ENCODE measurements at places on chromosomes 6 and 20.

- no peak for DNase-seq
Measured at GRCh38 chr20:49541733-49542513, 26.0 kb downstream of the PTGIS start.

- DNase-seq, result no peak
Measured at GRCh38 chr20:9323622-9324021, 190.8 kb upstream of the LAMP5 start.

GRCh38 chr20:11766961-11767360, 150.7 kb upstream of the BTBD3 start:
- DNase-seq, result no peak

DNA sequence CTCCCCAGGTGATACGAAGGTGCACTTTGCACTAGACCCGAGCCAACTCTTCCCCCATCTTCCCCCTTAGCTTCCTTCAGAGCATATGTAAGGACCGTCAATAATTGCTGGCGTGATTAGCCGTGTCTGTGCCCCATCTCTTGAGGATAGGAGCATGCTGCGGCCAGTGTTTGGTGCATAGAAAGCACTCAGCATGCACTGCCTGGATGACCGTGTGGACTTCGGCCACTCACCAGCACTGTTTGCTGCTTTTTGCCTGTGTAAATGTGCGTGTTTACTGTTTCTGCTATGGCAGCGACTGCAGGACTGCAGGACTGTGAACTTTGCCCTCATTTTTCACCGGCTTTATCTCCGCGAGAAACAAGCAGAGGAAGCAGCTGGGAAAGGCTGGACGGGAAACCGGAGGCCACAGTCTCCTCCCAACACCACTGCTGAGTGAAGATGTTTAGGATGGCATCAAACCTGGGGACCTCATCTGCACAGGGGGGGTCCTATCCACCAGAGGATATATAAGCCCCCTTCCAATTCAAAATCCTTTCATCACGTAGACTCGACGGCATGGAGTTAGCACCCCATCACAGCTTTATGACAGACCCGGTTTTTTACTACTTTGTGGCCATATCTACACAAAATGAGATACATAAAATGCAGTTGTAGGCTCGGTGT, 150.6 kb upstream of the AFDN start:
- no peak for DNase-seq

- no peak for DNase-seq
Measured at GRCh38 chr6:144284783-144285547, at the start of gene UTRN. UTRN (plus strand) TSS chr6:144285335; CDS start chr6:144291829, 6,494 bp downstream.

GRCh38 chr20:34024723-34025351, 31.1 kb downstream of the RALY start:
- DNase-seq, result no peak

GRCh38 chr20:10074513-10074912, 39.7 kb downstream of the ANKEF1 start:
- DNase-seq, result no peak

GRCh38 chr6:107408714-107409113, 50.6 kb downstream of the PDSS2 start:
- DNase-seq, result no peak

DNA sequence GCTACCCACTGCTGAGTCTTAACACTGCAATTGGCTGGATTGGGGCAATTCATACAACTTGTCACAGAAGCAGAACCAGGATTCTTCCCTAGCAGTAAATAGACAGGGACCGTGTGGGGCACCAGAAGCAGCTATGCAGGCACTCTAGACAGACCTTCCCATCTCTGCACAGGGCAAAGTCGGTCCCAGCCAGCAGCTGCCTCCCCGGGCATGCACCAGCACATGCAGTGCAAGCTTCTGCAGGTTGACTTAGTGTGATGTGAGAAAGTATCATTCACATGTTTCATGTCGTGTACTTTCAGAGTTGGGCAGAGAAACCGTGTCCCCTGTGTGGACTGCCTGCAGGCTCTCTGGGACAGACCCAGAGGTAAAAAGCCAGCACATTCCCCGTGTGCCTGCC, 98.0 kb upstream of the FOXA2 start:
- no peak for DNase-seq

DNA sequence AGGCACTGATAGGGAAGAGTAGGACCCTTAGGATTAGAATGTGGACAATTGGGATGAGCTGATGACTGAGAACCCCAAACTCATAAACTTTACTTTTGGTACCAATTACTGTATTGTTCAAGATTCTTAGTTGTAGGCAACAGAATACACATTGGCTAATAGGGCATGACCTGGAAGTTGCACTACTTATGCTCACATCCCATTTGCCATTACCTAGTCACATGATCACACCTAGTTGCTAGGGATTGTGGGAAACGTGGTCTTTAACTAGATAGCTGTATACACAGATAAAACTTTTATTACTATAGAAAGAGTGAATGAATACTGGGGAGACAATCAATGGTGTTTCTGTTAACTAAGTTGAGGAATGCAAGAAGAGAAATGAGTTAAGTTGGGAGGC, 113.4 kb upstream of the AKIRIN2 start:
- no peak for DNase-seq

GRCh38 chr6:38034274-38034914, 214.9 kb downstream of the ZFAND3 start:
- DNase-seq, result no peak

DNA sequence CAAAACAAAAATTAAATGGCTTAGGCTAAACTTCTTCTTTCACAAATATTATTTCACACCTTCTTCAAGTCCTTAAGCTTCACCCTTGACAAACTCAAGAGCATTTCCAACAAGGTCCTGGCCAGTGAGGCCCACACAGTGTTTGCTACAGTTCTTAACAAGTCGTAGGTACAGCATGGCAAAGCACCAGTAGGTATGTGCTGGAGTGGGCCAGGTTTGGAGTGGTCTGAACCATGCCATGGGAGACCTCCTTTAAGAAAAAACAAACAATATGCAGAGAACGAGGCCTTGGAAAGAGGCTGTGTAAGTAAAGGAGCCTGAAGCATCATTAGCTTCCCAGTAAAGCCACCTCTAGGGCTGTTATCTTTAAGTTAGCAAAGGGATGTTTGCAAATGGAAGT, 154.3 kb upstream of the SNX9 start:
- DNase-seq, result no peak

GRCh38 chr6:159933077-159933476, 35.8 kb upstream of the IGF2R start:
- no peak for DNase-seq

DNA sequence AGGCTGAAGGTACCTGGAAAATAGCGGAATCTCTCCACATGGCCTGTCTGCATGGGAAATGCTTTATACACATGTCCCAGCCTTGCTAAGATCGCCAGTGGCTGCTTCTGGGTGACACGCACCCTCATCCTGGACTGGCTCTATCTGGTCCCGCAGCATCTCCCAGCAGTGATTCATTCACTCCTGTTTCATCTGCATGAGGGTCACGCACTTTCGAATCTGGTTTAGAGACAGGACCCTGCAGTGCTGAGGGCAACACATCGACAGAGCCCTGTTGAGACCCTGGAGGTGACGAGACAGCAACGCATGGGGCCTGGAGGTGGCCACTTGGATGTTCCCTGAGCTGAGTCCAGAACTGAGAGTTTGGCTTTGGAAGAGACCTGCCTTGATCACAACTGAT, 136.5 kb downstream of the SMOC2 start:
- DNase-seq, result no peak

DNA sequence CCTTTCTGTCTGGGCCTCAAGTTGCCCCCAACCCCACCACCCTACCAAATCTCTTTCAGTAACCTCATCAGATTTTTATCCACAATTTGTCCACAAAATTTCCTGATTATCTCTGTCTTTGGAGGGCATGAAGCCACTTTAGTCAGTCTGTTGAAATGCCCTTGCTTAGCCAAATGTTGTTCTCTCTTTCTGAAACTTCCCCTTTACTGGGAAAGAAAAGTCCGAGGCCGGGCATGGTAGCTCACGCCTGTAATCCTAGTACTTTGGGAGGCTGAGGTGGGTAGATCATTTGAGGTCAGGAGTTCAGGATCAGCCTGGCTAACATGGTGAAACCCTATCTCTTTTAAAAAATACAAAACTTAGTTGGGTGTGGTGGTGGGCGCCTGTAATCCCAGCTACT, 33.8 kb downstream of the TOMM6 start:
- no peak for DNase-seq

DNA sequence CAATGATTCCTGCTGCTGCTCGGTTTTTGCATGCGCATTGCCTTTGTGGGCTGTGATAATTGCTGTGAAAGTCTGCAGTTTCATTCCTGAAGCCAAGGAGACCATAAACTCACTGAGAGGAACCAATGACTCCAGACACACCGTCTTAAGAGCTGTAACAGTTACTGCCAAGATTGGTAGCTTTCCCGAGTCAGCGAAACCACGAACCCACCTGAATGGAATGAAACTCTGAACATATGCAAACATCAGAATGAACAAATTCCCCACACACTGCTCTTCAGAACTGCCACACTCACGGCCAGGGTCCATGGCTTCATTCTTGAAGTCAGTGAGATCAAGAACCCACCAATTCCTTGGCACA, 37.7 kb downstream of the TRIM27 start:
- DNase-seq, result no peak

GRCh38 chr6:85285114-85285513, 164.8 kb upstream of the NT5E start:
- no peak for DNase-seq

- no peak for DNase-seq
Measured at GRCh38 chr6:37280162-37280887, 22.4 kb upstream of the TMEM217 start.

- DNase-seq, result no peak
Measured at GRCh38 chr6:63561288-63561687, 11.0 kb upstream of the LOC128125822 start.

DNA sequence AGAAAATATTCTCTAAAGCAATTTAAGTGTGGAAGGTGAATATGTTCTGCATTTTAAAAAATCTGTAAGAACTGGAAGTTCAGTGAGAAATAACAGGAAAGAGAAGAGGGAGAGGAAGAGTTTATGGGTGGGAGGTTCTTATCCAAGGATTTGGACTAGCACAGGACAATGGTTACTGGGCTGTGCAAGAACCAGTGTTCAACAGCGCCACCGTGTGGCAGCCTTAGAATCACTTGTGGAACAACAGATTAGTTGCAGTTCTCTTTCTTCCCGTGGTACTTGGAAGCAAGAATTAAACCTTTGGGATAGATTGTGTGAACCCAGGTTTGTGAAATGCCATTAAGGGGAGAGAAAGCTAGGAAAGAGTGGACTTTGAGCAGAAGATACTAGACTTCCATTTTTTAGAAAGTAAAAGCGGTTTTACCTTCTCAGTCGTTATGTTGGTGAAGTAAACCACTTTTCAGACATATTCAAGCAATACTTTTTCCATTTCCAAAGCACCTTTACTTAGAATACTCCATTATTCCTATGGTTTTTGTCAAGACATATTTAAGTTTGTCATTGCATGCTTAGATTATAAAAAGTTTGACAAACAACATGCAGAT, 436.7 kb downstream of the RNF144B start:
- no peak for DNase-seq

DNA sequence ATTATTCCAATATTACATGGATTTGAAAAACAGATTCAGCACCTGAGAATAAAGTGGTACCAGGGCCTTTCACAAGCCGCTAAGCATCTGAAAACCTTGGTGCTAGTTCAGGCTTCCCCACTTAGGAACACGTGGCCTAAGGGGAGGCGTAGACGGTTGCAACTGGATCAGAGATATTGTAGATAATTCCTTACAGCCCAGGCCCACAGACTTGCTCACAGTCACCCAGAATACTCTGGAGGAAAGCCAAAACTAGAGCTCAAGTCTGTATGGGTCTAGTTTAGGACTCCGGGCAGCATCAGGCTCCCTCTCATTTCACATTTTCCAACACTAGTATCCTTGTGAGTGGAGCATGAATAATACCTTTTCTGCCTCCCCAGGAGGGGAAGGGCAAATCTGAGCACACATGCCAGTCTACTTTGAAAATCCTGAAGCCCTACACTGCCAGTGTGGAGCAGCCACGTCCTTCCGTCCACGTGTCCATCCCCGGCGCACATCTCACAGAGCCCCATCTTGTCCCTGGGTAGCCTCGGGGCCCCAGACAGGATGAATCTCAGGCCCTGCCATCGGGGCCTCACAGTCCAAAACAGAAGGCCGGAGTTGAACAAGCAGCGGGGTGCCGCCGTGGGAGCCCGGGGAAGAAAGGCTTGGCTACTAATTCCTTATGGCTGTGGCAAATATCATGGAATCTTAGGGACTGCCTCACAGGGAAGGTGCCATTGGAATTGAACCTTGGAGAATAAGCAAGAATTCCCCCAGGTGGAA, 299.3 kb downstream of the NRN1 start:
- DNase-seq, result no peak

- DNase-seq, result no peak
Measured at GRCh38 chr6:125945378-125946141, 11.0 kb upstream of the HINT3 start.

GRCh38 chr6:31676322-31676903, 4.5 kb downstream of the LY6G5C start:
- no peak for DNase-seq

- DNase-seq, result no peak
Measured at GRCh38 chr6:130980310-130981032, 82.6 kb downstream of the EPB41L2 start.

DNA sequence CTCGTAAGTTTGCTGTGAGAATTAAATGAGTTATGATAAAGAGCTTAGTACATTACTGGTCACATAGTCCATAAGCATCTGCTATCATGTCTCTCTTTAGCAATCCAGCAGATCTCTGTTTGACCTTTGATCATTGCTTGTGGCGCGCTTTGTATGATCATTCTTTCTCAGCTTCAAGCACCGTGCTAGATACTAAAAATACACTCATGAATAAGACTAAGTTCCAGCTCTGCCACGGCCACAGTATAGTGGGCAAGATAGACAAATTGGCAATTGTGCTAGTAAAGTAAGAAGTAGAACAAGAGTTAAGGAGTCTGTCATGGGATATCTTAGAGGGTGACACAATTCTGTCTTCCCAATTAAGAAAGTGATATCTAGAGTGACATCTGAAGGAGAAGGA, 75.2 kb upstream of the ADGRF1 start:
- no peak for DNase-seq

- DNase-seq, result no peak
Measured at GRCh38 chr6:88914895-88915598, 48.4 kb downstream of the RNGTT start.
